ENCODE measurements at places on chromosomes 2 and 18.
A peak's percentile ranks its signal among the peaks of the same experiment; 100 is the strongest.

- no peak for DNase-seq
Measured at GRCh38 chr2:239020541-239021041, 172.7 kb downstream of the TWIST2 start.

GRCh38 chr2:128782411-128783192, 463.9 kb upstream of the HS6ST1 start:
- no peak for DNase-seq

GRCh38 chr2:241088376-241088775, 13.7 kb downstream of the MTERF4 start:
- no peak for DNase-seq

- DNase-seq = no peak
Measured at GRCh38 chr2:241724259-241724974, 10.0 kb upstream of the D2HGDH start.

- DNase-seq = no peak
Measured at GRCh38 chr2:206392118-206392517, 51.2 kb upstream of the ADAM23 start.

GRCh38 chr2:10759151-10759714, 37.8 kb downstream of the ATP6V1C2 start:
- DNase-seq = no peak

DNA sequence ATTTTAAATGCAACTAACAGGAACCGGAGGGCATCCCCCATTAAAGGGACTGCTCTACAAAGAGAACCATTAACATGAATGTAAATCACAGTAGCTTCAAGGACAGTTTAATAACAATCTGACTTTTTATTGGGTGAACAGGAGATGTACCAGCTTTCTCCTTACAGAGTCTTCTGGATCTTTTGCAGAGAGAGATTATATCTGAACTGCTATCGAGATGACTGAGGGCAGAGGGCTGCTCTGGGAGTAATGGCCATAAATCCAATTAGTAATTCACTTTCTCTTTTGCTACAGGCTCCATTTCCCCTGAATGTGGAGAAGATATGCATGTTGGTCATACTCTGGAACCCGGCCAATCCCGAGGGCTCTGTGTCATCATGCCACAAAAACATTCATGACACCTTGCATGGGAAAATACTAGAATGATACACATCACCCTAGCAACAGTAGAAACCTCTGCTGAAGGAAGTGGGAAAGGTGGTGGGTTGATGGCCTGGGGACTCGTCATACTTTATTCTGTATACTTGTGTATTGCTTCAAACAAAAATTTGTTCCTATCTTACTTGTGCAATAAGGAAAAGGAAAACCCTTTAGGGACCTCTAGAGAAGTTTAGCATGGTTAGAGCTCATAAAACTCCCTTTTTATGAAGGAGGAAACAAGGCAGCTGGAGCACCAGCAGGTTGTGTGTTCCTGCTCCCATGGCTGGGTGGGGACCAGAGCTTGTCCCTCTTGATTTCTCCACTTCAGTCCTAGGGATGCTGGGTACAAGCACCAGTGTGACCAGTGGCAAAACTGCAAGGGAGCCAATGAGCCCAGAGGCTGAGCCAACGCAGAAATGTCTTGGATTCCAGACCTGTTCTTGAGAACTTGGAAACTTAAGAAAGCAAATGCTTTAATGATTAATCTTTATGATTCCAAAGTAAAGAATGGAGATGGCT, 26.0 kb downstream of the CTAGE1 start:
- DNase-seq = no peak

DNA sequence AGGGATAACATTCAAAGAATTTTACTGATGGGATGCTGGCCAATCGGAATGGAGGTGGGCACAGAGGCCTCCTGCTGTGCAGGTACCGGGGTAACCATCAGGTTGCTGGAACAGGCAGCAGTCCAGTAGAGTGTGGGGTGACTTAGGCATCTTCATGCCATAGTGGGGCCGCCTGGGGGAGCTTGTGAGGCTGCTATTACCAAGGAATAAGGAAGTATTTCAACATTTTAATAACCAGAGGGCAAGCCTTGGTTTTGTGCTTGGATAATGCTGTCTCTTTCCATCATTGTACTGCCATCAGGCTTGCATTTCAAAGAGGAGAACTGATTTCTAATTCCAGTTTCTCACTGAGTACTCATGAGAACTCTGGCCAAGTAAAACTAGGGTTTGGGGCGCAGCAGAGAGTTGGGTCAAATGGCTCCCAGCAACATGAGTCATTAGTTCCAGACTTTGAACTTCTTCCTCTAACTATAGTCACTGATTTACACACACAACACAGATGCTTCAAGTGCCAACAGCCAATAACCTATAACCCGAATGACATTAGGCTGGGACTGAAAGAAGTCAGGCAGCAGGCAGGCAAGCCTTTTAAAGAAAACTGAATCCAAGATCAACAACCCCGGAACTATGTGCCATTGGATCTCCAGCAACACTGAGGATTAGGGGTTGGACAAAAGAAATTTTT, 56.1 kb upstream of the FHL2 start:
- DNase-seq = no peak

DNA sequence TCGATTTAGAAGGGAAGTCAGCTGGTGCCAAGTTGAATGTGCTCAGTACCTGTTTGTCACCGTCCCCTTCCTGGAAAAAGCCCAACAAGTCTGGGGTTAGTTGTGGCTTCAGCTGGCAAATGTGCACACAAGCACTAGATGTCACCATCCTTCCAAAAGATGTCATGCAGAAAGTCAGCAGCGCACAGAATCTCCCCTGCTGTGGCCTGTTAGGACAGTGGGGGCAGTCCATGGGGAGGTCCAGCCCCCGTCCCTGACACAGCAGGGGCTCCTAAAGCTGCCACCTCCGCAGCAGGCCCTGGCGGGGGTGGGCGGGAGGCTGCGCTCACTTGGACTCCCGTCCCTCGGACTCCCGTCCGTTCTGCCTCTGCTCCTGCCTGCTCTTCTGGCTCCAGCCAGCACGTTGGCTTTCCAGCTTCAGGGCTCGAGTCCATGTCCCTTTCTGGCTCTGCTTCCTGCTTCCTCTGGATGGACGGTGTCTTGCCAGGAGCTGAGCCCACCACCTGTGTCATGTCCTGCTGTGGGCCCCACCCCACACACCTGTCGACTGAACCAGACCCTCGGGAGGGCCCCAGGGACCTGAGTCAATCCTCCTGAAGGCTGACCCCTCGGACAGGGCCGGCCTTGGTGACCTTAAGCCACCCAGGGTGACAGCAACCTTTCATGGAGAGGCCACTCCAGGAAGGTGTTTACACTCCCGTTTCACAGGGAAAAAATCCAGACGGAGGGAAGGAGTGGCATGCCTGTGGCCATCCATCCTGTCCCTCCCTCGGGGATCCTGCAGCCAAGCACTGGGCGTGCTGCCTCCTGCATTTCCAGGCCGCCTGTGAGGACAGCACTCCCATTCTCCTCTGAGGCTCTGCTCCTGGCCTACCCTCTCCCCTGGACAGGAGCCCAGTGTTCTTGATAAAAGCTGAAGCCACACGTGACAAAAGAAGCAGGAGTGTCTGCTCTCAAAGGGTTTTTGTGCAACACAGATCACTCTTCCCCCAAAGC, 8.5 kb downstream of the RAB17 start:
- no peak for DNase-seq

DNA sequence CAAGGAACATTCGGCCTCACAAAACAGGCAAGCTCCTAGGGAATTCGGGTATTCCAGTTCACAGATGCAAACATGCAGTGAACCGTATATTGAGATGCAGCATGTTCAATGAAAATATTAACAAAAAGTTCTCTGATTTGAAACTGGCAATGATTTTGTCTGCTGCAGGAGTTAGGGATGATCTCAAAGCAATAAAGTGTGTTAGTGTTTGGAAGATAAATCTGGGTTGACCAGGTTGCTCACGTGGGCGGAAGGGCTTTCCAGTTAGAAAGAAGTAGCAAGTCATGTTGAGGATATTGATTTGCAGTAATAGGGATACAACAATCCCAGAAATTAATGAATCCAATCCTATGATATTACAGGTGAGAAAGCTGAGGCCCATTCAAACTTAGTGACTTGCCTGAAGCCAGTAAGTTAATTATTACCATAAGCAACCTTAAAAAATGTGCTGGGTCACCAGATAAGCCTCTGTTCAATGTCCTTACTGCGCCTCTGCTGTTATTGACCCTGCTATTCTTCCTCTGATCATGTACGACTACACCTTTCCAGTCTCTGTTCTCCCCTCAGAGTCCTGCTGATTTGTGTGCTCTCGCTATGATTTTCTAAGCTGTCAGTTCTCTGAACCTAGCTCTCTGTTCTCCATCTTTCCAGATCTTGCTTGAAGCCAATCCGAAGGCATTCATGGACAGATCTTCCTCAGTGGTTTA, 370.8 kb downstream of the DSEL start:
- no peak for DNase-seq

DNA sequence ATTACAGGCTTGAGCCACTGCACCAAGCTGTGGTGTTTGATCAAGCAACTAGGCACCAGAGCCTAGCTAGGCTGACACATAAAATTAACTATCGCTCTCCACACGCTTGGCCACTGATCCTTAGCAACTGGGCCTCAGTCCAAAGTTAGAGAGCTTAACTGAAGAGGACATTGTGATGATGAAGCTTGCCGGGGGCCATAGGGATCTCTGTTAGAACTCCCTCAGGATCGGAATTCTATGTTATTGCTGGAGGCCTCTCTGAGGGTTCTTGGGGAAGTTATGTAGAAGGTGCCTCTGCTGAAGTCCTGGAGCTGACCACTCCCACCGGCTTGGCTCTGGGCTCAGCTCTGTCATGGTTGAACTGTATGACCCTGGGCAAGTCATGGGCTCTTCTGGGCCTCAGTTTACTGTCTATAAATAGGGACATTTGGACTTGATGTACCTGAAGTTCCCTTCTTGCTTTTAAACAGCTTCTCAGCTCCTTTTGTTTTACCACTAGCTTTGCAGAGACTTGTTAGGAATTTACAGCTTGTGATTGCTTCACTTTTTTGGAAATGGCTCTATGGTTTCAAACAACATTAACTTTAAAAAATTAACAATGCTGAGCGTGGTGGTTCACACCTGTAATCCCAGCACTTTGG, 44.1 kb downstream of the GATA6 start:
- no peak for DNase-seq

GRCh38 chr2:130987519-130988425, 105.5 kb downstream of the FAM168B start:
- DNase-seq = no peak

- no peak for DNase-seq
Measured at GRCh38 chr2:23824777-23825212, 102.1 kb downstream of the ATAD2B start.

- no peak for DNase-seq
Measured at GRCh38 chr2:128978212-128978611, 659.5 kb upstream of the HS6ST1 start.

DNA sequence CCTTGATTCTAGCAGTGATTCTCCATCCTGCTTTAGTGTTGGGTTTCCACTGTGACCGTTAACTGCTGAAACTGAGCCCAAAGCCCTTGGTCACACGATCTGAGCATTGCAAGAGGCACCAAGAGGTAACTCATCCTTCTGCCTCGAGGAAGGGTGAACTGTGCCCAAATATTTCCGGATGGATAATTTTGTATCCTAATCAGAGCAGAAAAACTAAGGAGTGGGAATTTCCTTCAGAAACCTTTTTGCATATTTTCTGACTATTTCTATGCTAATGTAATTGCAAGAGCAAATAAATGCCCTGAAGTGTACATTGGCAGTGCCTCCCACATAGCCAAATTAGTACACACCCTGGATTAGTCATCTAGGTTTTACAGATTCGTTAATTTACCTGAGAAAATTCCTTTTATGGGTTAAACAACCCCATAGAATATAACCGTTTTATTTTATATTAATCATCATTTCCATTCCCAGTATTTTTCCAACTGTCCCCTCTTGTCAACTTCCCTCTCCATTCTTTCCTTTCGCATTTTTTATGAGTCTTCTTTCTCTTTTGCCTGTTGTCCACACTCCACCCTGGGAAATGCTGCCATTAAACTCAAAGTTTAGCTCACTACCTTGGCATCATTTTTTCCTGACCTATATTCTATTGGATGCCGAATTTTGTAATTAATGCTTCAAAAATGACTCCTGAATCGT, 31.7 kb upstream of the COBLL1 start:
- DNase-seq = no peak

DNA sequence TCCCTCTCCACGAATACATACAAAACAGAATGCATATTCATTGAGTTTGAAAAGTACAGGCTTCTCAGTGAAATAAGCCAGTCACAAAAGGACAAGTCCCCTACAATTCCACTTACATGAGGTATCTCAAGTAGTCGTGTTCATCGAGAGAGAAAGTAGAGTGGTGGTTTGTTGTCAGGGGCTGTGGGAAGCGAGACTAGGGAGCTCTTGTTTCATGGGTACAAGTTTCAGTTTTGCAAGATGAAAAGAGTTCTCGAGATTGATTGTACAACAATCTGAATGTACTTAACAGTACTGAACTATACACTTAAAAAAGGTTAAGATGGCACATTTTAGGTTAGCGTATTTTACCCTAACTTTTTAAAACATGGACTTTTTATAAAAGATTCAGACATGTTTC, 71.5 kb upstream of the TTC39C start:
- DNase-seq = no peak

- peak; percentile 29 for DNase-seq
Measured at GRCh38 chr2:20223407-20224163, 1.3 kb downstream of the SDC1 start.

DNA sequence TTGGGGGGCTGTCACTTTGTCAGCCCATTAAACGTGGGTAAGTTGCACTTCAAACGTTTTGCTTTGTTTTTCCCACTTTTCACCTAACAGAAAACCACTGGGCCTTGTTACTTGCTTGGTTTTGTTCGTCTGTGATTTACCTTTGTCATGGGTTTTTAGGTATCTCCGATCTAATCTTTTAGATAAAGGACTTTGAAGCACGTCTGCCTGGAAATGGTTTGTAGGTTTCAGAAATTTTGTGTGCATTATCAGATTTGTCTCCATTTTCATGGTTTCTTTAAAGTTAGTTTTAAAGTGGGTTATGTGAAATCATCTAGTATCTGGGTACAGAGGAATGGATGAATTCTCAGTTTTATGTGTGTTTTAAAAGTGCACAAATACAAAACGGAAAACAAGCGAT, 6.4 kb downstream of the CTDP1 start:
- no peak for DNase-seq

- no peak for DNase-seq
Measured at GRCh38 chr2:53131416-53131815, 636.2 kb upstream of the CHAC2 start.

- DNase-seq = no peak
Measured at GRCh38 chr2:168192839-168193616, 54.4 kb downstream of the STK39 start.

DNA sequence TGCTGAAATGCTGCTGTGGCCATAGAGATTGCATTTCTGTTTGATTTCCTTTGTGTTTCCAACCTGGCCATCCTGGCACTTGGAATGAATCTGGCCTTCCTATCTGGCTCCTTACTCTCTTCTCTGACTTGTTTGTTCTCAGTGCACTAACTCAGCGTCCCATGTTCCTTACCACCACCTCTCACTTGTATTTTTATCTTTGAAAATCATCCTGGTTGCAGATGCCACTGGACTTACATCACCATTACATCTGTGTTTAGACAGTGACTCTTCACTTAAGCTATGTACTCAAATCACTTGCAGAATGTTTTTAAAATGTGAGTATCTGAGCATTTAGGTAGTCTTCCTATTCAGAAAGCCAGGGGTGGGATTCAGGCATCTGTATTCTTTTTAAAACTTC, 239.5 kb downstream of the WDR7 start:
- DNase-seq = no peak

- DNase-seq = no peak
Measured at GRCh38 chr18:48949050-48949605, 1.6 kb downstream of the SMAD7 start.

GRCh38 chr18:51621113-51621863, 423.8 kb upstream of the MEX3C start:
- peak; percentile 61 for DNase-seq
